ENCODE measurements at places on chromosomes 5 and 9.

DNA sequence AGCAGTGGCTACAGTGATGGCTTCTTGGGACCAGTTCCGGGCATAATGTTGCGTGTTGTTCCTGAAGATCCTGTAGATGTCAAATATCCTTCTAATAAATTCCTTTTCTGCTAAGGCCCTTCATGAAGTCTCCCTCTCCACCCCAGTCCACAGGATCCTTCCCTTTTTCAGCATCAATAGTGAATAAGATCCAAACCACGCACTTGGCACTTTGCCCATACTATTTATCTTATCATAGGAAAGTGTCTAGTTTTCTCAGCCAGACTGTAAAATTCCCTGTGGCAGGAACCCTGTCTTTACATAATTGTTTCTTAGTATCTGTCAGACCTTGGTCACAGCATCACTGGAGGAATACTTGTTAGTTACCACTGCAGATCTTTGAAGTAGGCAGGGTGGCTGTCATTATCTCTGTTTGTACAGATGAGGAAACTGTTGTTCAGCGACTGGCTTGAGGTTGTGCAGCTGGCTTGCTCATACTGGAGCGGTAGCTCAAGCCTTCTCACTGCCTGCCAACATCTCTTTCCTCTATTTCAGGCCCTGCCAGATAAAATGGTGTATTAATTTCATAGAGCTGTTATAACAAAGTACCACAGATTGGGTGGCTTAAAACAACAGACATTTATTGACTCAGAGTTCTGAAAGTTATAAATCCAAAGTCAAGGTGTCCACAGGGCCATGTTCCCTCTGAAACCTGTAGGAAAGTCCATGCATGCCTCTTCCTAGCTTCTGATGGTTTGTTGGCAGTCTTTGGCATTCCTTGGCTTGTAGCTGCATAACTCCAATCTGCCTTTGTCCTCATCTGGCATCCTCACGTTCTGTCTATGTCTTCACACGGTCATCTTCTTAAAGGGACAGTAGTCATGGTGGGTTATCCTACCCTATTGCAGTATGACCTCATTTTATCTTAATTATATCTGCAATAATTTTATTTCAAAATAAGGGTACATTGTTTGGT lies 33.5 kb upstream of the APC start:
- DNase-seq, result no peak

DNA sequence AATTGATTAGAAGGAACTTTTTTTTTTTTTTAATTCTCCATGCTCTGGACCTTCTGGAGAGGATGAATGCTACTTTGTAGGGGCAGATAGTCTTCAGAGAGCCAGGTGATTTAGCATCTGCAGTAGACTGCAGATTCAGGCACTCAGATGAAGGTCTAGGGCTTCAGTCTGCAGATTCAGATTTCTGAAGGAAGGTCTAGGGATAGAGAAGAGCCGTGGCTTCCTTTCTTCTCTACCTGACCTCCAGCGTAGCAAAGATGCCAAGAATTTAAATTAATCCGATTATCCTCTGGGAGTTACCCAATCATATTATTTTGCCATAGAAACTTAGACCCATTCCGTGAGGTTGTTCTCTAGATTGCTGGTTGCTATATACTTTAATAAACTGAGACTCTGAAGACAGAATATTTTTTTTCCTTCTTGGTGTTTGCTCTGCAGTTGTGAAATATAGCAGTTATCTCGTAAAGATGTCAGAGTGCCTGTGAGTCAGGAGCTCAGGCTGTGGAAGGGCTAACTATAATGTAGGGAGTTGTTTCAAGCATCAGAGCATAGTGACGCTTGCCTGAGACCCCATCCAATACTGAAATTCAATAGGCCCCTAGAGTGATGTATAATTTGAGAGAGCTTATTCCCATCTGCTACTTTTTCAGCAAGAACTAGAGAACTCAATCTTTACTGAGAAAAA lies 132.7 kb upstream of the SLC12A2 start:
- DNase-seq, result no peak

DNA sequence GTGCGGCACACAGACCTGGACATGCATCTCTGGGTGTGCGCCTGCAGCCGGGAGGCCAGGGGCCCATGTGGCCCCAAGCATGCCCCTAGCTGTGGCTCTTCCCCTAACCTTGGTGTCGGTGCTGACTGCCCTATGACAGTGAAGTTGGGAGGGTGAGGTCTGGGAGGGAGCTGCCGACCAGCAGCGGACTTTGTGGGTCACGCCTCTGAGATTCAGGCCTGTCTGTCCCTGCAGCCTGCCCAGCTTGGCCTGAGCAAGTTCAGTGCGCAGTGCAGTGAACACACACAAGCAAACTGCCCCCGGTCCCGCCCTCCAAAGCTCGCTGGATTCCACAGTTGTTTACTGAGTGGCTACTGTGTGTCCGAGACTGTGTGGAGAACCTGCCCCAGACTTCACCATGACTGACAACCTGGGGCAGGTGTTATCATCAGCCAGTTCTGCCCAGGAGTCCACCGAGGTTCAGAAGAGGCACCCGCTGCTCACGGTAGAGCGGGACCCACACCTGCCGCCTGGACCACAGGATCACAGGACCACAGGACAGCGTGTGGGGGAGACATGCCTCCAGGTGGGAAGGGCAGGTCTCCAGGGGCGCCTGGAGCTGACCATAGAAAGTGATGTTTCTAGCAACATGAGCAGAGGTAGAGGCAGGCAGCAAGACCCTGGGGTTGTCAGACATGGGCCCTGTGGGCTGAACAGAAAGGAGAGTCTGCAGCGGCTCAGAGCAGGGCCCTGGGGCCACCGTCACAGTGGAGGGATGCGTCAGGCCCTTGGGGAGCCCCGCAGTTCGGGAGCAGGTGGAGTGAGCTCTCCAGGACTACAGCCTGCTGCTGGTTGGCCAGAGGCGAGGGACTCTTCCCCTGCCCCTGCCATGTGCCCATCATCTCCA lies 105.1 kb downstream of the PHF2 start:
- DNase-seq, result no peak

GRCh38 chr5:169838688-169839087 lies 141.6 kb downstream of the INSYN2B start:
- DNase-seq, result no peak

- DNase-seq, result no peak
These were observed 107.3 kb downstream of the SNCAIP start for GRCh38 chr5:122419142-122419894.

DNA sequence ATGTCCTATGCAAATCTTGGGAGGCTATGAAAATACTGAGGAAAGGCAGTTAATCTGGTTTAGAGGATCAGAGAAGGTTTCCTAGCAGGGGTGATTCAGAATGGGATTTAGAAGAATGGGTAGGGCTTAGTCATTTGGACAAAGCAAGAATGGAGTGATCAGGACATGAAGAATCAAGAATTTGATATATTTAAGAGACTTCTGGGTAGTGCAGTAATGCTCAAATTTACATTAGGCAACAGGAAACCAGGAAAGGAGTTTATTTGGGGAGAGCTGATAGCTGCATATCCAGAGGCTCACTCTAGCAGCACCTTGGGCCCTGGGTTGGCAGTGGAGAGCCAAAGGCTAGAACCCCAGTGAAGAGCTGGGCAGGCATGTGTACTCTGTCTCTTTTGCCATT lies 78.9 kb upstream of the PAPPA start:
- DNase-seq, result no peak

DNA sequence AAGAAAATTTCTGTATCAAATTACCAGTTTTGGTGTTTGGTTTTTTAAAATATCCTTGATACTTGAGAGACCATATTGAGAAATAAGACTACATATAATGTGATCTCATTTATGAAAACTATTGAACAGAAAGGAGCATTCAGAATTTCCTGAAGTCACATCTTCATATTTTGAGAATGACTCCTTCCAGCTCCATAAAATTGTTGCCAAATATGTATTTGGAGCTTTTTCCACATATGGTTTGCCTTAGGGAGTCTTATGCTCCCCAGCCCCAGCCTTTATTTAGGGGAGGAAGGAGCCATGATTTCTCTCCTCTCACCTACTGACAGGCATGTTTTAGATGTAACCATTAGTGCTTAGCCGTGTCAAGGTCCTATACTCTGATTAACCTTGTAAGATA lies 51.1 kb downstream of the GCNT1 start:
- DNase-seq, result no peak

- DNase-seq, result no peak
These were observed 167.4 kb downstream of the TSSK1B start for GRCh38 chr5:113267361-113267900.

DNA sequence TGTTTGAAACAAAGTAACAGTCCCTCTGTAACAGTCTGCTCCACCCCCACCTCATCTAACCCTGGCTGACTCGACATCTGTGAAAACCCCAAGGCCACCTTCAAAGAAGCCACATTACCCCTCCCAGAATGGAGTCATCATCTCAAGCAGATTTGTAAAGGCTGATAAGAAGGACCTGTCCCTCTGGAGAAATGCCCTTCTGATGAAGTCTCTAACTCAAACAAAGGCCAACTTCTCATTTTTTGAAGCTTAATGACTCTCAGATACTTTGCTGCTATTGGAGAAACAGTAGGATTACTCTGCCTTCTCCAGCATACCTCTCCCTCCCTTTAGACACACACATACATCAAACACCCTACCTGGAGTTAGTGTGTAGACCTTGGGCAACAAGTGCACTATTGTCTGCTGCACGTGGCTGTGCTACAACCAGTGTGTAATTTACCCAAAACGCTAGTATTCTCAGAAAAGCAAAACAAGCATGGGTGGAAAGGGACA lies 5.3 kb upstream of the SUSD1 start:
- no peak for DNase-seq

DNA sequence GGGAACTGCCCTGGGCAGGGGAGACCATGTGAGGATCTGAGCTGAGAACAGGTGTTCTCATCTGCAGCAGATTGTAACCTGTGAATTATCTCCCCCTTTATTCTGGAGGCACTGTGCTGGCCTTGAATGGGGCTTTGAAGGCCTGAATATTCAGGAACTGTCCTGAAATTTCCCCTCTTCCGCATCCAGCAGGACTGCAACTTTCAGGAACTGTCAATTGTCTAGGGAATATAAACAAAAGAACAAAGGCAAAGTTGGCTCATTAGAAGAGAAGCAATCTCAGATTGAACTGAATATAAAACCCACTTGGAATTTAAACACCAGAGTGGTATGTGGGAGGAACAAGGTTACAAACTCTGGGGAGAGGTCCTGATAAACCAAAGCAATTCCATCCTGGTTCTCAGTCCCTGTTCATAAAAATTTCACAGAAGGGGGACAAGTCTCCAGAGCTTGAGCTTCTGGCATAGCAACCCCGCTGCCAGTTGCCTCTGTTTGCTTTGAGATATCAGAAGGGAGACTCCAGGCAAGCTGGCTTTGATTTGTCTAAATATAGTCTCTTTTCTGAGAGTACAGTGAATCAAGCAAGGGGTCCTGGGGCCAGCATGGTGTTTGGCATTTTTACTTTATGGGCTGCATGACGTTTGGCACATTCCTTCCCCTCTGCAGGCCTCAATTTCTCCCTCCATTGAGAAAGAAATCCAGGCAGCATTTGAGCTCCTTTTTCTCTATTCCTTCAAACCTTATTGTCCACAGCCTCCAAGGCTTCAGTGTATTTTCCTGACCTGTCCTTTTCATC lies 47.5 kb downstream of the ADRB2 start:
- no peak for DNase-seq

GRCh38 chr9:127231666-127232065 lies 32.9 kb upstream of the GARNL3 start:
- DNase-seq, result no peak

- DNase-seq, result no peak
These were observed 388.5 kb upstream of the CTNND2 start for GRCh38 chr5:12292610-12293204.

All from caudate nucleus (tissue), 63 donors.